ENCODE measurements at places on chromosomes 5 and 9. TPM values are rescaled to one million over a fixed set of nuclear protein-coding genes. Genes with fewer than 3 reads are reported as not detected.
A peak's percentile ranks its signal among the peaks of the same experiment; 100 is the strongest.

DNA sequence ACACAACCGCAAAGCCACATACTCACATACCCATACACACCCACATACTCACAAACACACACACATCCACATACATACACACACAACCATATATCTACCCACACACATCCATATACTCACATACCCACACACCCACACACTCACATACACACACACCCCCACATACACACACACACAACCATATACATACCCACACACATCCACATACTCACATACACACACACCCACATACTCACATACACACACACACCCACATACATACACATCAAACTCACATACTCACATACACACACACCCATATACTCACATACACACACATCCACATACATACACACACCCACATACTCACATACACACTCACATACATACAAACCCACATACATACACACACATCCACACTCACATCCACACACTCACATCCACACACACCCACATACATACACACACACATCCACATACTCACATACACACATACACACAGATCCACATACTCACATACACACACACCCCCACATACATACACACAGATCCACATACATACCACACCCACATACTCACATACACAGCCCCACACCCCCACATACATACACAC, 220.0 kb downstream of the ADAMTS12 start:
- no peak for DNase-seq

DNA sequence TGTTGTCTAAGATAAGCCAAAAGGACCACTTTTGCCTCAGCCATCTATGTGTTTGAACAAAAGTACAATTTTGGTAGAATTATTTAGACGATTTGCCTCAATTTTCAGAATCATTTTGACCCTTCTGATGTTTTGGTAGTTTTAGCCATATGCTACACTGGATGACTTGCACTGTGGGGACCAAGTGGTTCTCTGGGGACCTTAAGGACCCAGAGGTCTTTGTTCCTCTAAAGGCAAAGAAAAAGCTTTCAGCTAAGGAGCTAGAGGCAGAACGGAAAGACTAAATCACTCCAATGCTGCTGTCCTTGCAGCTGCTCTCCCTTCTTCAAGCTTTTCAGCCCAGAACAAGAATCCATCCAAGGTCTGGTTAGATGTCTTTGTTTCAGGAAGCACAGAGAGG, 51.0 kb upstream of the APC start:
- no peak for DNase-seq

DNA sequence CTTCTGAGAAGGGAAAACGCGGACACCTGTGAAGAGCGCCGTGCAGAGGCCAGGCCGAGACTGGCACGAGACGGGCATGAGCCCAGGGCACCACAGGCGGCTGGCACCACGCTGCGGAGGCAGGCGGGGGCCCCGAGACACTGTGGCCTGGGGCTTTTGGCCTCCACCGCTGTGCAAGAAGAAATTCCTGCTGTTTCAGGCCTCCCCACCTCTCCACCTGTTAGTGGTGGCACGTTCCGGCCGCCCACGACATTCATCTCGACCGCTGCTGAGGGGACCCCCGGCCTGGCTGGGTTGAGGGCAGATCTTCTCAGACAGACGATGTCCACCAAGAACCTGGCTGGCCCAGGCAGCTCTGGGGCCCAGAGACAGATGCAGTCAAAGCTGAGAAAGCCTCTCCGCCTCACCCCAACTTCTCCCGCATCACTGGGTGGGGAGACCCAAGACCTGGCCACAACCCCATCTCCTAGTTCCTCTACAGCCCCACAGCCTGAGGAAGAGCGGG, 11.5 kb downstream of the NACC2 start:
- no peak for DNase-seq

DNA sequence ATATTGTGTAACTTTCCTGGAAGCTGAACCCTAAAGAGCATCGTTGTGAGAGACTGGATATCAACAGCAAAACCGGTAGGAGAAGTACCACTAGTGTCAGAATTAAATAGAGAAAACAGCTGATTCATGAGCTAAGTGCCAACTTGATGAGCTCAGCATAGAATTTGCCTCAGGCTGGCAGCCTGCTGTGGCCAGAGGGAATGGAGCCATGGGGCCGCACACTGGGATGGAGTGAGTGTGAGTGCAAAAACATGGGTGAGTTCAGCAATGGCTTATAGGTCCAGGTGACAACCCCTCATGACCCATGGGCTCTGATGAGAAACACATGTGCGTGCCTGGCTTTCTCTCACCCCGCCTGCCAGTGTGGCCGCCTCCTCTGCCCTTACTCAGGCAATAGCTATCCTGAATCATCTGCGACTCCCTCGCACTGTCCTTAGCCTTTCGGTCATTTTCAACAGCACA, 25.4 kb downstream of the ADAMTS16 start:
- no peak for DNase-seq

DNA sequence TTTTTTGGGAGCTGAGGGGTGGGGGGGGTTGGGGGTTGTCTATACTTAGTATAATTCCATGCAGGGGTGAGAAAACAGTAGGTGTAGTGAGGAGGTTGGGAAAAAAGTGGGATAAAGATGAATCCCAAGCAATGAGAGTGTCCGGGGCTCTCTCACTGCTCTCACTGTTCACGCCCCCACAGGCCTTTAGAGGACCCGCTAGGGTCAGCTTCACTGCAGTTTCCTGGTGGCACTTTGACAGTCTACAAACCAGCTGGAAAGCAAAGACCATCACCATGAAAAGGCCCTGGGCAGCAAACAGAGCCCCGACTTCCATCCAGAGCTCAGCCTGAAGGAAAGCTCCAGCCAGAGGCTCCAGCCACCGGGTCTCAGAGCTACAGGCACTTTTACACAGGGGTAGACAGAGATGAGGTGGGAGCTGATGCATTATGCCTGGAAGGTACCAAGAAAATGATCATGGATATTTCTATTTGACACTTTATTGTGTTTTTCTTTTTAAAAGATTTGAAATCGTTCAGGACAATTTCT, 355.1 kb downstream of the ADAMTS6 start:
- DNase-seq: no peak

DNA sequence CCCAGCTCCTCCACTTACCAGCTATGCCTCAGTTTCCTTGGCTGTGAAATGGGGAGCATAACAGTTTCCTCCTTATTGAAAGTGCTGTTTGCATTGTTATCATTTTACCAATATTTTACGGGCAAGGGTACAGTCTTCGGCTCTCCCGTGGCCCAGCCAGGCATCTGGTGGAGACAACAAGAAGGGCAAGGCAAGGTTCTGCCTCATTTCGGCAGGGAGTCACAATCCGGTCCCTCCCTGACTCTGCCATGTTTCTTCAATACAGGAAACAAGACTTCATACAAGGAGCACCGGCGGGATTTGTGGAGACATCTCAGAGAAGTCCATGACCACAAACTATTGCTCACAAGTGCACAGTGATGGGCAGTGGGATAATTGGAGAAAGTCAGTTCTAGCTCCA, 174.0 kb downstream of the FGF18 start:
- no peak for DNase-seq

- DNase-seq: no peak
Observed at GRCh38 chr5:57002959-57003485, 51.1 kb upstream of the MIER3 start.

GRCh38 chr9:74742792-74743730, 144.7 kb downstream of the TRPM6 start:
- DNase-seq: no peak

- no peak for DNase-seq
Observed at GRCh38 chr9:125150349-125151245, 7.3 kb upstream of the SCAI start.

GRCh38 chr5:34838785-34839714, at the start of gene TTC23L:
TTC23L (plus strand) TSS chr5:34839164; CDS start chr5:34840672, 1,508 bp downstream.
- peak; percentile 93 for DNase-seq

DNA sequence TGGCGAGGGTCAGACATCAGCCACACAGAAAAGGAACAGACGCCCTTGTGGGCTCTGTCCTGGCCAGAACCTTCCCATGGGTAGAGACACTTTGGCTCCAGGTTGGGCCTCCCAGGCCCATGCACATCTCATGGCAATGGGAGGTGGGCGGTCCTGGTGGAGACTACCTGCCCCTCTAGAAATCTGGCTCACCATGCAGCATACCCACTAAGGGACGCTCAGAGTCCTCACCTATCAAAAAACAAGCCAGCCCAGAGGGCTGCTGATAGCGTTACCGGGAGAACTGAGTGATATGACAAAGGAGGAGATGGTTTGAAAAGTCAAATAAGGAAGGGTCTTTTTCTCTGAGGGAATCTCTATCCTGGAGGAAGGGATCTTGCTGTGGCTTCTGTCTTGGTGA, 62.1 kb downstream of the C5orf15 start:
- DNase-seq: no peak

- no peak for DNase-seq
Observed at GRCh38 chr5:64213531-64213930, 47.9 kb downstream of the RNF180 start.

- no peak for DNase-seq
Observed at GRCh38 chr9:16138561-16139491, 586.0 kb downstream of the CCDC171 start.

GRCh38 chr5:179974946-179975712, 67.4 kb upstream of the TBC1D9B start:
- DNase-seq: no peak

- DNase-seq: no peak
Observed at GRCh38 chr5:142955628-142956027, 185.5 kb downstream of the ARHGAP26 start.

- no peak for DNase-seq
Observed at GRCh38 chr5:52997424-52997823, 8.3 kb downstream of the ITGA2 start.

- no peak for DNase-seq
Observed at GRCh38 chr5:133882846-133883245, 85.6 kb downstream of the C5orf15 start.

DNA sequence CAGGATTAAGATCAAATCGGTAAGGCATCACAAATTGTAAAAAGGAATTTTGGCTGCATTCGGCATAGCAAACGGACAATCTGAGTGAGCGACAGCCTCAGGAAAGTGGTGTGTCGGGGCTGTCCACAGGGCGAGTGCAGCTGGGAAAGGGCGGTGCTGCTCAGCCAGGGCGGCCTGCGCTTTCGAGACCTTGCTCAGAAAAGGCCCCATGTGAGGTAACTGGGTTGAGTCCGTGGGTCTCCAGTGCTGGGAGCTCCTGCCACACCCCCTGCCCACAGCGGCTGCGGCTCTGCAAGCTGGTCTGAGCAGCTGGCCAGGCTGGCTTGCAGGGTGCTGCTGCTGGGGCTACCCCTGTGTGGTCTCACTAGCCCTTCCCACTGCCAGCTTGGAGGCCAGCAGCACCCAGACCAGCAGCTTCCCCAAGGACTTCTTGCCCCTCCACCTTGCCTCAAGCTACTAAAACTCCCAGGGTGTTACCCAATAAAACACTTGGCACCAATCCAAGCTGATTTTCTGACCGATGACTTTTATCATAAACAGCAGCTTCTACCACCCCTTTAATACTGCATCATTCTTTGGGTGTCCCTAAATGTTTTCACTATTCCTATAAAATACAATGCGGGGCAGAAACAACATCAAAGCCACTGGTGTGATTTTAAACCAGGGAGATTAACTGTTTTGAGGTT, 6.2 kb downstream of the SURF2 start:
- DNase-seq: no peak

GRCh38 chr5:67483453-67484030, 286.9 kb upstream of the CD180 start:
- no peak for DNase-seq

GRCh38 chr5:78355561-78355960, 4.9 kb upstream of the SCAMP1 start:
- no peak for DNase-seq

DNA sequence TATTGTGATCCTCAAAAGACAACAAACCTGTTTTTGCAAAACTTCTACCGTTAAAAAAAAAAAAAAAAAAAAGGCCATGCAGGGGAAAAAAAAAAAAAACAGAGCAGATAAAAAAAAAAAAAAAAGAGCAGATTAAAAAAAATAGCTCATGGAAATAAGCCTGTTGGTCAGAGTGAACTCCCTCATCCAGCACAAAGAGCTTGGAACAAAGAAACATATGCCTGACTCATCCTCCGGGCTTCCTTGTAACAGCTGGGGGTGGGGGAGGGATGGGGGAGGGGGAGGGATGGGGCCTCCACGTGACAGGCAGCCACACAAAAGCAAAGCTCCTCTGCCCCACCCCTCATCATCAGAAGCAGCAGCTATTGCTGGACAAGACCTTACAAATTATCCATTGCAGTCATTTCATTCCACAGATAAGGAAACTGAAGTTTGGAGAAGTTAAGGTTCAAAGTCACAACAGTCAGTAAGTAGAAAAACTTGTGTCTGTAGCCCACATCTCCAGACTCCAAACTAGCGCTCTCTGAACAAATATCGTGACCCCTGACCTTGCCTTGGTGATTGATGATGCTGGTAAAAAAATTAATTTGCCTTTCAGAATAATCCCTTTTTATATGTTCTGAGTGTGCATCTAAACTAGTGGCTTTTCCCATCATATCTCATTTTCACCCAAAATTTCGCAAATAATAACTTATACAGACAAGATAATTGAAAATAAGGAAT, 38.9 kb downstream of the SLC35D2 start:
- DNase-seq: no peak

DNA sequence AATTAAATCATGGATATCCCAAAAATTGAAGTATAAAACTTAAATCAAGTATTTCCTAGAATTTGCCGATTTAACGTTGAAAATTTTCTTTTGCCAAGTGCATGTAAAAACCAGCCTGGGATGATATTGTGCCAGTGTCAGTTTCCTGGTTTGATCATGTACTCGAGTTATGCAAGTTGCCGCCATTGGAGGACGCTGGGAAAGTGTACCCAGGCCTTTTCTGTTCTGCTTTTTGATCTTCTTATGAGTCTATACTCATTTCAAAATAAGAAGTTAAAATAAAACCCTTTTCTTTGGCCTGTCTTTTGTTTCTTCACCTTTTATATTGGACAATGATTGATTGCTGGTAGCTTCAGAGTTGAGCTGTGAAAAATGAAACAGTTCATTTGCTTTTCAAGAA, 93.1 kb upstream of the NFIL3 start:
- DNase-seq: no peak

- DNase-seq: peak; percentile 91
Observed at GRCh38 chr9:137077010-137077747, at the start of gene UAP1L1. UAP1L1 (plus strand) TSS chr9:137077517; CDS start chr9:137077533, 16 bp downstream.

DNA sequence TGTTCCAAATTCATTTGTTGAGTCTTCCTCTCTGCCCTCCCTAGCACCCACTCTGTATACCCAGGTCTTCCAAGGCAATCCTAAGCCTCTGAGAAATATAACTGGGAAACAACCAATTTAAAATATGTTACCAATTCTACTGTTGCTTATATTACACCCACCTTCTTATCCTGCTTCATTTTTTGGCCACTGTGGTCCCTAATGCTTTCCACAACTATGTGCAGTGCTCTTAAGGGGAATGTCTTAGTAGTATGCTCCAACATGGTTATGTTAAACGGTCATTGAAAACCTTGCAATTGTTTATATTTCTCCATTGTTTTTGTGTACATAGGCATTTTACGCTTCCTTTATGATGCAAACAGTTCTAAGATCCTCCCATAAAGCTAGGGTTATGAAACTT, 273.1 kb upstream of the HAPLN1 start:
- no peak for DNase-seq

- DNase-seq: no peak
Observed at GRCh38 chr5:164860896-164861295, 1355.5 kb downstream of the MAT2B start.

The ESM1 gene
- 0.19 TPM for total RNA-seq

The PFN3 gene
- not detected for total RNA-seq

The TAS2R1 gene
- not detected for total RNA-seq

The FOXD4L4 gene
- total RNA-seq: not detected

The C6 gene
- 73.3 TPM for total RNA-seq

The IFNA21 gene
- not detected for total RNA-seq

The CMYA5 gene
- total RNA-seq: 886 TPM

The MYO10 gene
- total RNA-seq: 4.8 TPM

The FBLL1 gene
- not detected for total RNA-seq

The FAM221B gene
- not detected for total RNA-seq

The EFNA5 gene
- total RNA-seq: 28.5 TPM

The PRRC1 gene
- 20.3 TPM for total RNA-seq
